ENCODE measurements at places on chromosomes 6 and 20.

- DNase-seq = no peak
These were observed 29.4 kb upstream of the SYNCRIP start for GRCh38 chr6:85672050-85672449.

GRCh38 chr6:41659935-41660334 lies 21.7 kb downstream of the MDFI start:
- no peak for DNase-seq

DNA sequence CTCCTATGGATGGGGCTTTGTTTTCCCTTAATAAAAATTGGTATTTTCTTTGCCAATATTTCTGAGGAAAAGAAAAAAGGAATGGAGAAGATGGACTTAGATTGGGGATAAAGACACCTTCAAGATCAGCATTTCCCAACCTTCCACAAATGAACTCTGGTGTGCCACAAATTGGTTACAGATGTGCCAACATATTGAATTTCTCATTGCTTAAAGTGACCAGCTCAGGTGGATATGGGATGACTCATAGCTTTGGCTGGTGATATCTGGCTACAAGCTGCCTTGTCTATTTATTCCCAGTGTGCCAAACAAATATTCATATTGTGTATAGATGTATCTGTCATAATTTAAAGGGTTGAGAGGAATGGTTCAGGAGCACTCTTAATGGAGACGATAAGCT lies 32.5 kb downstream of the THEMIS start:
- no peak for DNase-seq

DNA sequence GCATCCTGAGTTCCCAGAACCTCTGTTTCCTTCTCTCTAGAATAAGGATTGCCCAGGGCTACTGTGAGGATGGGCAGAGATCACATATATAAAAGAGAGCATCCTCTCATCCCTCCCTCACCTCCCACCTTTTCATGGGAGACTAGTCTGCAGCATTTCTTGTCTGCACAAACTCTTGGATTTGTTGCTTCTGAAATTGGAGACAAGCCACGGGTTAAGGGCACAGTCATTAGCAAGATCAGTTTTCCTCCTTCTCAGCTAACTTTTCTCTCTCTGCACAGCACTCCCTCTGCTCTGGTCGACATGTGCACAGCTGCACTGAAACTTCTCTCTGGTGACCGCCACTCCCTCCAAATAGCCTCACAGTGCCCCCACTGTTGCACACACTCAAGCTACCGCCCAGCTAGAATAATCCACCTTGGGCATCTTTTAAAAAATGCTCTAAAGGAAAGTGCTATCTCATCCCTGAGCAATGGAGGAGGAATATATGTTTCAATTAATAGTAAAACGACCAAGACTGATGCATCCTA lies 50.9 kb upstream of the DUSP22 start:
- DNase-seq = no peak

DNA sequence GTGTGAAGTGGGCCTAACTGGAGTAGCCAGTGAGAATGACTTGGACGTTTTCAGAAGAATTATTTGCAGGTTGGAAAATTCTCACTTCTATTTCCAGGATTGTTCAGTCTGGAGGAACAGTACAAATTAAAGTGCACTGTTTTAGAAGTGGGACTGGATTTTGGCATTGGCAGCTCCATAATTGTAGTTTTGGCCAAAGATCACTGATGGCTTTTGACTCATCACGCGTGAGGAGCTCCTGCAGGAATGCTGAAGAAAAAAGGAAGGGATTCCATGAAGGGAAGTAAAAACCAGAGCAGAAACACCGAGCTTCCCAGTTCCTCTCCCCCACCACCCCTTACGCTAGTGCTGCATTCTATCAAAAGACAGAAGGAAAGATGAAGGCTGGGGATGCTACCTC lies 103.5 kb downstream of the JARID2 start:
- DNase-seq = no peak

- DNase-seq = no peak
These were observed 14.2 kb downstream of the ITCH start for GRCh38 chr20:34377072-34377847.

GRCh38 chr6:144220031-144220790 lies 64.9 kb upstream of the UTRN start:
- no peak for DNase-seq

GRCh38 chr20:17583126-17583525 lies 13.3 kb downstream of the DSTN start:
- DNase-seq = no peak

GRCh38 chr6:132362442-132363185 lies 38.7 kb downstream of the MOXD1 start:
- DNase-seq = no peak

DNA sequence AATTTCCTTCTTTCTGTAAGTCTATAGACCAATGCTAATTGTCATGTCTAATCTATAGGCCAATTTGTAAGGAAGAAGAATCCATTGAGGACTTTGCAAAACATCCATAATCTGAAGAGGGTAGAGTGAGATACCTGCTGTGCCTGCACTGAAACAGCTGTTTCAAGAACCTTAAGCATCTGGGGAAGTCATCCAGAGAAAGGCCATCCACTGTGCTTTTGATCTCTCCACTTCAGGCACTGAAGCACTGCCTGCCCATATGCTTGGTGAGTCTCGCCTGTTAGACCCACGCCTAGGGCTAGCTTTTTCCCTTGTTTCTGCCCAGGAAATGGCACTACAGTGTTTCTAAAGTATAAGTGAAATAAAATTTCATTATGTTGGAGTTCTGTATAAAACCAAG lies 921.8 kb upstream of the EPHA7 start:
- DNase-seq = no peak

DNA sequence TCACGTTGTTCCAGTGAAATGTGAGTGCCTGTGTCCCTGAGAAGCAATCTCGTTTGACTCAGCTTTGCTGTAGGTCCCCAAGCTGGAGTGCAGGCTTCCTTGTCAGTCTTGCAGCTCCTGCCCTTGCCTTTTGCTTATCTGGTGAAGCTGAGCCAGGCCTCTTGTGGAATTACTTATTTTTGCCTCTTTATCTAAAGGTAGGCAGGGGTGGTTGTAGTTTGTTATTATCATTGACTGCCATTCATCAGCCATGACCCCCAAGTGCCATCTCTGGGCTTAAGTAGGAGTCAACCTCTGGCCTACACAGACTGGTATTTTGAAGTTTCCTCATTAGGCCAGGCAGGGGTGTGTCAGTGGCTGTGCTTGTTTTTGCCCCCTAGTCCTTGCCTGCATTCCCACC lies 2.1 kb downstream of the TMEM14B start:
- DNase-seq = no peak

DNA sequence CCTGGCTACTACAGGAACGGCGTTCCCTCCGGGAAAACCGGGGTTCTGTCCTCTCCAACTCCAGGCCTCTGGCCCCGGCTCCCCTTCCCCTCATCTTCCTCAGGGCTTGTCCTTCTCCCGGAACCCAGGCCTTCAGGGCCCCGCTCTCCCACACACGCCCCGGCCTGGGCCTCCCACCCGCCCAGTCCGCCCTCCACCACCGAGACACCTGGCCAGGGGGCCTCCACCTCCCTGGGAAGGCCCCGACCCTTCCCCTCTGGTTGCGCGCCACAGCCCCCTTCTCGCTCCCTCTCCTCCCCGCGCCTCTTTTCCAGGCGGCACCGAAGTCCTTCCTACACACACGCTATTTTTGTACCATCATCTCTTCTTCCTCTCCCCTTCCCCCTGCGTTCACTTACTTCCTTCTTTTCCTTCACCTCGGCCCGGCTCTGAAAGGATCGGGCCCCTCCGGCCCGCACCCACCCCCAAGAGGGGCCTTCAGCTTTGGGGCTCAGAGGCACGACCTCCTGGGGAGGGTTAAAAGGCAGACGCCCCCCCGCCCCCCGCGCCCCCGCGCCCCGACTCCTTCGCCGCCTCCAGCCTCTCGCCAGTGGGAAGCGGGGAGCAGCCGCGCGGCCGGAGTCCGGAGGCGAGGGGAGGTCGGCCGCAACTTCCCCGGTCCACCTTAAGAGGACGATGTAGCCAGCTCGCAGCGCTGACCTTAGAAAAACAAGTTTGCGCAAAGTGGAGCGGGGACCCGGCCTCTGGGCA lies 1.3 kb upstream of the SIRPA start:
- DNase-seq = no peak

DNA sequence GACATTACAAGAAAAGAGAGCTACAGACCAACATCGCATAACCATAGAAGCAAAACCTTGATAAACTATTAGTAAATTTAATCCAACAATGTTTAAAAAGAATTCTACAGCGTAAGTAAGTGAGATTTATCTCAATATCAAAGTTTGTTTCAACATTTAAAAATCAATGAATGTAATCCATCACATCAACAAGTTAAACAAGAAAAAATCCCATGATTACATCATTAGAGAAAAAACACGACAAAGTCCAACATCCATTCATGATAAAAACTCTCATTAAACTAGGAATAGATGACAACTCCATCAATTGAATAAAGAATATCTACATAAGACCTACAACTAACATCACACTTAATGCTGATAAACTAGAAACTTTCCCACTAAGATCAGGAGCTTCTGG lies 239.0 kb upstream of the GGTLC1 start:
- no peak for DNase-seq

- DNase-seq = no peak
These were observed 121.4 kb downstream of the LAMP5 start for GRCh38 chr20:9635750-9636149.

DNA sequence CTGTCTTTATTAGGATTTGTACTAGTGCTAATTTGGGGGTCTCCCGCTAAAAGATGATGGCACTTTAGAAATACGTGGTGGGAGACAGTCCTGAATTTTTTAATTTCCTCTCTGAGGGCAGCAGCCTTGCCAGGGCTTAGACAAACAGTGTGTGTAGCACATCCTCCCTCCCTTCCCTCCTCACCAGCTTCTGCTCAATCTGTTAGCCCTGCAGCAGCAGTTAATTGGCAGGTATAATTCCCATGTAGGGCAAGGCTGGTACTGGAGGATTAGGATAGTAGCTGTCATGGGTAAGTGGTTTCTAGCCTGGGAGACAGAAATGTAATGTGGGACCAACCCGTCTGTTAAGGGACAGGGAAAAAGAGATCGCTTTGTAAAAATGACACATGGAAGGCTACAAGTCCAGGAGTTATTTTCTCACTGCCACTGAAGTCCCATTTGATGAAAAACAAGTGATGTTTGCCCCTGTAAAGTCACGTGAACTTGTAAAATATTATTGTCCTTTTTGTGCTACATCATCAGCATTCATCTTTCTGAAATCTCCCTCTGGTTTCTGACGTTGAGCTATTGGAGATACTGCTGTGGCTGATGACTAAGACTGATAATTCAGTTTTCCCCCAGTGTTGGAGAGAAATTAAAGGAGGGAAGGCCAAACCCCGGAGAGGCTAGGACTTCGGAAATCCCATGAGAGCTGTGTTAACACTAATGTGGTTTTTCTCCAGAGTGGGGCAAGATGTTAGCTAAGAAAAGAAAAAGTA lies 40.6 kb downstream of the CTNNBL1 start:
- no peak for DNase-seq

DNA sequence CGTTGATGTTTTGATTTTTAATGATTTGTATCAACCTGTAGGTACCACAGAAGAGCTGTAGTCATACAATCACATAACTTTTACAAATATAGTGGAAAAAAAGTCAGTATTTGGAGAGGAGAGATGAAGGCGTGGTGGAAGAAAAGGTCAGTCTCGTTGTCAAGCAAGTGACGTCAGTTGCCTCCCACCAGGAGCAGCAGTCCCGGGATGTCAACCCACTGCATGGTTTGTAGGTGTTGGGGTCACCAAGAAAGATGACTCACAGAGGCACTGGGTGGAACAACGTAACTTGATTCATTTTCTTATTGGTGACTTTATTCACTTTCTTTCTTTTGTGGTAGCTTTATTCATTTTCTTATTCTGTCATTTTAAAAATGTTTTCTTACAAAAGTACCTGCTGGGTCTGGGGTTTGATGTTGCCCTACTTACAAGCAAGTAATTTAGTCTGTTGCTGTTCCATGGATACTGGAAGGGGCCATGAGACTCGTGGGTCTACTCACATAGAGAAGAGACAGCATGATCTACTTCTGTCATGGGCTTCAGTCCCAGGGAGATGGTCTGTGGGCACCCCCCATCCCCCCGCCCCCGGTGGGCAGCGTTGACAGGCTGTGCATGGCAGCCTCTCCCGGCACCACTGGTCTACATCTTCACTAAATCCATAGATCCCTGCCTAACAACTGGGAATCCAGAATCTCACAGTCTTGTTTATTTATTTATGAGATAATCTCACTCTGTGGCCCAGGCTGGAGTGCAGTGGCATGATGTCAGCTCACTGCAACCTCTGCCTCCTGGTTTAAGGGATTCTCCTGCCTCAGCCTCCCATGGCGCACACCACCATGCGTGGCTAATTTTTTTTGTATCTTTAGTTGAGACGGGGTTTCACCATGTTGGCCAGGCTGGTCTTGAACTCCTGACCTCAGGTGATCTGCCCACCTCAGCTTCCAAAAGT lies 36.4 kb upstream of the SYNJ2 start:
- DNase-seq = no peak

DNA sequence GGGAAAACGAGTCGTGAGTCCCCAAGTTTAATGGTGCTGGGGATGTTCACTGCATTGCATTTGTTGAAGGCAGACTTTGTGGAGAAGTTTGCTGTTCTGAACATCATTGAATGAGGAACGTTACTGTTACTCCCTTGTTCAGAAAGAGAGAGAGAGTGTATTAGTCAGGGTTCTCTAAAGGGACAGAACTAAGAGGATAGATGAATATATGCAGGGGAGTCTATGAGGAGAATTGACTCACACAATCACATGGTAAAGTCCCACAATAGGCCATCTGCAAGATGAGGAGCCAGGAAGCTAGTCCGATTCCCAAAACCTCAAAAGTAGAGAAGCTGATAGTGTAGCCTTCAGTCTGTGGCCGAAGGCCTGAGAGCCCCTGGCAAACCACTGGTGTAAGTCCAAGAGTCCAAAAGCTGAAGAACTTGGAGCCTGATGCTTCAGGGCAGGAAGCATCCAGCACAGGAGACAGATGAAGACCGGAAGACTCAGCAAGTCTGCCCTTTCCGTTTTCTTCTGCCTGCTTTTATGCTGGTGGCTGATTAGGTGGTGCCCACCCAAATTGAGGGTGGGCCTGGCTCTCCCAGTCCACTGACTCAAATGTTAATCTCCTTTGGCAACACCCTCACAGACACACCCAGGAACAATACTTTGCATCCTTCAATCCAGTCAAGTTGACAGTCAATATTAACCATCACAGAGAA lies 223.5 kb upstream of the PCSK2 start:
- DNase-seq = no peak

DNA sequence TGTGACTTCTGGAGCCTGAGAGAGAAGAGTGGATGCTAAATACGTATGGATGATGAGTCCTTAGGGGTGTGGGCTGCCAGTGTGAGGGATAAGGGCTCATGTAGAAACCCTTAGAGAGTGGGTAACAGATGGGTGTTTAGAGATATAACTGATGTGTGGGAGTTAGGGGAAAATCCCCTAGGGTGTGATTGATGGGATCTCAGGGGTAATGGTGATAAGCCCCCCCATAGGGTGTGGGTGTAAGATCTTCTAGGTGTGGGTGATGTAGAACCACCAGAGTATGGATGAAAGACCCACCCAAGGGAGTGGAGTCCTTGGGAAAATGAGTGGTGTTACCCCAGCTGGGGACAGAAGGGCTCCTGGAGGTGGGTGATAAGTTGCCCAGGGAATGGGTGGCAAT lies 26.3 kb downstream of the SLC12A5 start:
- DNase-seq = no peak

DNA sequence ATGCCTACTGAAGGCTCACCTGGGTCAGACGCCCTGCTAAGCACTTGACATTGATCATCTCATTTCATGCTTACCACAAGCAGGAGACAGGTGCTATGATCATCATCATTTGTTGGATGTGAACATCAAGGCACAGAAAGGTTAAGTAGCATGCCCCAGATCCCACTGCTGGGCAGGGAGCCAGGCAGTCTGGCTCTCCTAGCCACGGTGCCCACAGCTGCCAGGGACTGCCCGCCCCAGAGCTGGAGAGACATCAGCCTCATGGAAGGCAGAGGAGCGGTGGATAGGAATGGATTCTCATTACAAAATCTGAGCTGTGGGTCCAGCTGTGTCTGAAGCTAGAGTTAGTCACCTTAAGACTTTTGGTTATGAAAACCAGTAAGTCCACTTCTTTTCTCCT lies 3.6 kb downstream of the SULF2 start:
- DNase-seq = no peak

Measured in stimulated activated CD8-positive, alpha-beta memory T cell treated with anti-CD3 and anti-CD28 coated beads, Interleukin-7, amount 100 ng/mL, for 24 hours (primary cell).